Stimulated activated CD8-positive, alpha-beta memory T cell treated with anti-CD3 and anti-CD28 coated beads, Interleukin-7, amount 100 ng/mL, for 24 hours (primary cell): ENCODE measurements at places on chromosomes 13 and 19.
A peak's percentile ranks its signal among the peaks of the same experiment; 100 is the strongest.

DNA sequence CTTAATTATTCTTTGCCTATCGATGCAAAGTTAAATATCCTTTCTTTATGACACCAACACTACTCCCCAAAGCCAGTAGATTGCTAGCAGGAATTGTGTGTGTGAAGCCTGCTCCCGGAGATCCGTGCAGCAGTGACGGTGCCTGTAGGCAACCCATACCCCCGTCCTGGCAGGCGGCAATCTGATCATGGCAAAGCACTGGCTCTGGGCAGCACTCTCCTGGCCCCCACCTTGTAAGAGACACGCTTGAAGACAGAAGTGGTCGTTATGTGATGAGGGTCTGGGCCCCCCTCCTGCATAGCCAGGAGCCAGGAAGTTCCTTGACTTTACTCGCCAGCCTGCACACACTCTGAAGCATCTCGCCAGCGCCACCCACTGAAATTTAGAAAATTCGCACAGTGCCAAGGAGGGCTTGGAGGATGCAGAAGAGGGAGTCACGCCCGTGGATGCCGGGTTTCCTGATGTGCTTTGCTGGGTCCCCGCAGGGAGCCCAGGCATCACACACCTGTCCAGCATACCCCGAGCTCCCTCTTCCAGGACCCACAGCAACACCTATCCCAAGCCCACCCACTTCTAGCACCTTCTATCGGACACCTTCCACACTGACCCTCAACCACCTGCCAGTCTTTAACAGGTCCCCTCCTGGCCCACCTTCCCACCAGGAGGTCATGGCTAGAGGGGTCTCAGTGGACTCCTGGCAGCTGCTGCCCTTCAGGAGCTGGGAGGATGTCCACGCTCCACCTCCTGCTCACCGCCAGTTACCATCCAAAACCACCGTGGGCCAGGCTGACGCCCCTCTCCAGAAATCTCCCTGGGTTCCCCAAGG lies 54.5 kb downstream of the CEBPG start:
- DNase-seq: no peak

DNA sequence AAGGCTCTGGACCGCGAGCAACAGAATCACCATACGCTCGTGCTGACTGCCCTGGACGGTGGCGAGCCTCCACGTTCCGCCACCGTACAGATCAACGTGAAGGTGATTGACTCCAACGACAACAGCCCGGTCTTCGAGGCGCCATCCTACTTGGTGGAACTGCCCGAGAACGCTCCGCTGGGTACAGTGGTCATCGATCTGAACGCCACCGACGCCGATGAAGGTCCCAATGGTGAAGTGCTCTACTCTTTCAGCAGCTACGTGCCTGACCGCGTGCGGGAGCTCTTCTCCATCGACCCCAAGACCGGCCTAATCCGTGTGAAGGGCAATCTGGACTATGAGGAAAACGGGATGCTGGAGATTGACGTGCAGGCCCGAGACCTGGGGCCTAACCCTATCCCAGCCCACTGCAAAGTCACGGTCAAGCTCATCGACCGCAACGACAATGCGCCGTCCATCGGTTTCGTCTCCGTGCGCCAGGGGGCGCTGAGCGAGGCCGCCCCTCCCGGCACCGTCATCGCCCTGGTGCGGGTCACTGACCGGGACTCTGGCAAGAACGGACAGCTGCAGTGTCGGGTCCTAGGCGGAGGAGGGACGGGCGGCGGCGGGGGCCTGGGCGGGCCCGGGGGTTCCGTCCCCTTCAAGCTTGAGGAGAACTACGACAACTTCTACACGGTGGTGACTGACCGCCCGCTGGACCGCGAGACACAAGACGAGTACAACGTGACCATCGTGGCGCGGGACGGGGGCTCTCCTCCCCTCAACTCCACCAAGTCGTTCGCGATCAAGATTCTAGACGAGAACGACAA lies 1.8 kb downstream of the PCDH17 start:
- no peak for DNase-seq

- DNase-seq: no peak
These were observed 5.8 kb downstream of the SLC39A3 start for GRCh38 chr19:2733930-2734588.

- peak; percentile 55 for DNase-seq
These were observed 6.7 kb downstream of the NAPSA start for GRCh38 chr19:50358483-50359327.

- no peak for DNase-seq
These were observed 15.0 kb upstream of the KLF2 start for GRCh38 chr19:16309643-16310042.

- no peak for DNase-seq
These were observed 1466.1 kb downstream of the UQCRFS1 start for GRCh38 chr19:27746691-27747380.
